ENCODE measurements at places on chromosomes 4 and X.

DNA sequence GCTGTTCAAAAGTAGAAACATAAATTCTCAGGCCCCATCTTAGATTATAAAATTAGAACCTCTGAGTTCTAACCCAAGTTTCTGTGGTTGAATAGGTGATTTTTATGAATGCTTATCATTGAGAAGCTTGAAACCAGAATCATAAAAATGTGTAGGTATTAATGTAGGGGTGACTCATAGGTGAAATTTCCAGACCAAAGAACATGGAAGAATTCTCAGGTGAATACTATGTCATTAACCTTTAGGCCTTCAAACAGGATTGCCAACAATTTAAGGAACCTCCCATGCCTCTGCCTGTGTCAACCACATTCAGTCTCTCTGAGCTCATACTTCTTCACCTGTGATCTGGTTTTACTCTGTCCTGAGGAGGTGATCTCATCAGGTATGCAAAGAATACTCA, 177.8 kb downstream of the NPFFR2 start:
- no peak for DNase-seq

DNA sequence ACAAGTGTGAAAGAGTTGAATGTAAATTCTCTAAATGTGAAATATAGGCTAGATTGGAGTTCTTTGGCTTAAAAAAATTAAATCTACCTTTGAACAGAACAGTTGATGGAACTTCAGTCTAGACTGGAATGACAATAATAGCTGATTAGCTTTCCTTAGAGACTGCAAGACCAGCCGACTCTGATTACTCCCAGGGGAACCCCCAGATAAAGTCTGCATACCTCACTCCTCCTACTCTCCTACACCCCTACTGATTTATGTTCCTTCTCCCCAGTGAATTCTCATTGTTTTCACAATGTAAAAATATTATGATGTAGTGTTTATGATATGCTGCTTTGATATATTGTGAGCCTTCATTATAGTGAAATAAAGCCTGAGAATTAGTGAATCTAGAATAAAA, 241.3 kb downstream of the CFAP299 start:
- DNase-seq: no peak

- DNase-seq: no peak
These were observed 19.5 kb upstream of the HADH start for GRCh38 chr4:107970063-107970798.

GRCh38 chrX:42704454-42704853, 73.5 kb downstream of the PPP1R2C start:
- DNase-seq: no peak

- no peak for DNase-seq
These were observed at the start of gene AGTR2 for GRCh38 chrX:116170511-116170910. TSS of gene AGTR2 (plus strand) at chrX:116170744. CDS start at chrX:116172281, 1,537 bp downstream.

- no peak for DNase-seq
These were observed 22.1 kb upstream of the OR13H1 start for GRCh38 chrX:131521824-131522223.
